ENCODE measurements at places on chromosomes 2 and 18.

DNA sequence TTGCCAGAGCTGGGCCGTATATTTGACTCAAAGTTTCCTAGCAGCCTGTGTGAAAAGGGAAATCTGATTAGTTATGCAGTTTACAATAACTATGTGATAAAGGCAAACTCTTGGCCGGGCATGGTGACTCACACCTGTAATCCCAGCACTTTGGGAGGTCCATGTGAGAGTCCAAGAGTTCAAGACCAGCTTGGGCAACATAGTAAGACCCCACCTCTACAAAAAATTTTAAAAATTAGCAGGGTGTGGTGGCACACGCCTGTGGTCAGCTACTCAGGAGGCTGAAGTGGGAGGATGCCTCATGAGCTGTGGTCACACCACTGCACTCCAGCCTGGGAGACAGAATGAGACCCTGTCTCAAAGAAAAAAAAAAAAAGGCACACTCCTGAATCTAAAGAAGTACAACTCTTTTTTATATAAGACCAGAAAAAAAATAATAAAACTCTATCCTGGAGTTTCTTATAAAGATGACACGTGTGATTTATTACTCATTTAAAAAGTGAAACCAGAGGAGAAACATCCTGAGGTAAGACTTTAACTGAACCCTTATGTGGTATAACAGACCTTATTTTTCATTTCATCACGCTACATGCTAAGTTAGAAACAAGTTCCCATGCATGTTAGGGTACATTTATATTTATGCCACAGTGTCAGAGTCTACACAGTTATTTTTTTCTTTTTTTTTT lies 32.6 kb upstream of the KCMF1 start:
- DNase-seq: no peak

DNA sequence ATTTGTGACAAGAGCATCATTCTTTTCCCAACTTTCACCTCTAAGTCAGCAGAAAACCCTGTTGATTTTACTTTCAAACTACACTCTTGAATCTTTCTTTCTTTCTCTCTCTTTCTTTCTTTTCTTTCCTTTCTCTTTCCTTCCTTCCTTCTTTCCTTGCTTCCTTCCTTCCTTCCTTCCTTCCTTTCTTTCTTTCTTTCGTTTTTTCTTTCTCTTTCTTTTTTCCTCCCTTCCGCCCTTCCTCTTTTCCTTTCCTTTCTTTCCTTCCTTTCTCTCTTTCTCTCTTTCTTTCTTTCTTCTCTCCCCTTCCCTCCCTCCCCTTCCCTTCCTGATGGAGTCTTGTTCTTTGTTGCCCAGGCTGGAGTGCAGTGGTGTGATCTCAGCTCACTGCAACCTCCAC lies 649.5 kb downstream of the PLCL1 start:
- DNase-seq: no peak

- no peak for DNase-seq
Measured at GRCh38 chr18:25279556-25279955, 72.4 kb downstream of the ZNF521 start.

DNA sequence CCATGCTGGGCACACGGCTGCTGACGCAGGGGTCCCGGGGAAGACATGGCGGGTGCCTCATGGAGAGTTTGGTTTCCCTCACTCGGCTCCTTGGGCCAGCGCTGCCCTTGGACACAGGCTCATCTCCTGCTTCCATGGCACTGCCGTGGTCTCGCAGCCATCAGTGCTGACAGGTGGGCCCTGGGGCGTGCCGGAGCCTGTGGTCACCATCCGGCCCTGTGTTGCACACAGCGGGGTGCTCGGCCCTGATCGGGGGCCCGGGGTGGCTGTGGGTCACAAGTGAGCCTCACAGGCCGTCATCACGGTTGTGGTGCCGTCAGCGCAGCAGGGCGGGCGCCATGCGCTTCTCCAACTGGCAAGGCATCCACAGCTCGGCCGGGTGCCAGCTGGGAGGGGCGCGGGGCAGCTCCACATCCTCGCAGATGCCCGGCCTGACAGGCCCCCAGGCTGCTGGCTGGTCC lies 582 bp downstream of the RTP5 start:
- DNase-seq: no peak

DNA sequence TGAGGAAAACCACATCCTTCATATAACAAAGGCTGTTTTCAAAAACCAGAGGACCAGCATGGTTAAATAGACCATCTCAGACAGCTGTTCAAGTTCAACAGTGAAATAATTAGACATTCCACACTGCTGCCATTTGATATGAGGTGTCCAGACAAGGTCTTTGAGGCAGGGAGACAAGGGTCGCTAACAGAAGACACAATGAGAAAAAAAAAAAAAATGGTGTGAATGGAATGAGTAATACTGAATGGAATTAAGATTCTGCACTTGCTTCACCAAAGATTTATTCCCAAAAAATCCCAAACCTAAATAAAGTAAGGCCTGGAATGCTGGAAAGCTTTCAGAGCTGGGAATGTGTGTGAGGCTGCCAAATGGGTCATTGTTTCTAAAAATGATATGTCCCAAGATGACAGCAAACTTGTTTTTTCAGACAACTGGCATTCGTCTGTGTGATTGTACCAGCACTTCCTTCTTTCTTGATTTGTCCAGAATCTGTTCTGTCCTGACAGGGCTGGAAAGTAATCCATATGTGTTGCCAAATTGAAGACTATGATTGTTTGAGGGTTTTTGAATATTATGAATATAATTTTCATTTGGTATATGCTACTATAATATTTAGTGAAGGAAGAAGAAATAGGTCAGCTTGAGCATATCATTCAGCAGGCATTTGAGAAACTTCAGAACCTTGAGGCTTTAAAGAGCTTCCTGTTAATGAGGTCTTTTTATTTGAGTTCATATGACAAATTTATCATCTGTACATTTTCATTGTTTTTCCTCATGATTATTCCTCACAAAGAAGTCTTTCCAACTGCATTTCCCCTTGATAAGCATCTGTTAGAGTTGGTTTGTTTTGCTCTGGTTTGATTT lies 85.2 kb upstream of the ITGA4 start:
- no peak for DNase-seq

Data from fibroblast of the conjunctiva (primary cell).